ENCODE measurements at places on chromosomes 16 and 17.

DNA sequence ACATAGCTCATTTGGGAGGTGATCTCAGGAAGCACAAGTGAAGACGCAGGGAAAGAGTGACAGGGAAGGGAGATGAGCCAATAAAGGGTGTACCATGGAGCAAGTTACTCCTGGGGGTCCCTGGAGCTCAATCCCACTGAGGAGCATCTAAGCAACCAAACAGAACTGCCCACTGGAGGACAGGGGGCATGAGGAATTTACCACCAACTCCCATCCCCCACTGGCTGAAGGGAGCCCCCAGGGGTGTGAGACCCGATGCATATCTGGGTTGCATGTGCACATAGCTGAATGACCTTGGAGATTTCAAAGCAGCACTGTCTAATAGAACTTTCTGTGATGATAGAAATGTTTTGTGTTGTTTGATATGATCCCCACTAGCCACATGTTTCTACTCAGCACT lies 29.6 kb downstream of the C16orf82 start:
- peak; percentile 8 for DNase-seq

GRCh38 chr16:68369697-68370580 lies 59.1 kb downstream of the PRMT7 start:
- DNase-seq: no peak

DNA sequence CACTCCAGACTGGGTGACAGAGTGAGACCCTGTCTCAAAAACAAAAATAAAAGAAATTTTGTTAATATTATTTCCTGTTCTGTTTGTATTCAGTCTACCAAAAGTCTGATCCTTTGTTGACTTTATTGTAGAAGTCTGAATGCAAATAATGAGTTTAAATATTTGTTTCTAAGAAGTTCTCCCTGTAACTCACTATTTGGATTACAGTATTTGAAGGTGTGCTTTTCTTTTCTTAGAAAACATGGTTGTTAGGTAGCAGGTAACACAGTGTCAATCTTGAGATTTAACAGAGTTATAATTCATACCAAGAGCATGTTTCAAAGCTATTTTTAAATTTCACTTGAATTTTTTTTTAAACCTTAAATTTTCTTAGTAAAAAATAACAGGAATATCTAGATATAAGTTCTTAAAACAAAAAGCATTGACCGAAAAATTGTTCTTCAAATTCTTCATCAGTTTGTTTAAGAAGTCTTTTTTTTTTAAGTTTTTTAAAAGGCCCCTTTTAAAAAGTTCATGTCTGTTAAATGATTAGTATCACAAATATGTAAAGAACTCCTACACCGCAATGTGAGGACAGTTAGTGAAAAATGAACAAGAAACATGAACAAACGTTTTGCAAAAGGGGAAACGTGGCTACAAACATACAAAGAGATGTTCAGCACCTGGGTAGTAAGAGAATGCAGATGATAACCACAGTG lies 35.0 kb downstream of the GAN start:
- no peak for DNase-seq

DNA sequence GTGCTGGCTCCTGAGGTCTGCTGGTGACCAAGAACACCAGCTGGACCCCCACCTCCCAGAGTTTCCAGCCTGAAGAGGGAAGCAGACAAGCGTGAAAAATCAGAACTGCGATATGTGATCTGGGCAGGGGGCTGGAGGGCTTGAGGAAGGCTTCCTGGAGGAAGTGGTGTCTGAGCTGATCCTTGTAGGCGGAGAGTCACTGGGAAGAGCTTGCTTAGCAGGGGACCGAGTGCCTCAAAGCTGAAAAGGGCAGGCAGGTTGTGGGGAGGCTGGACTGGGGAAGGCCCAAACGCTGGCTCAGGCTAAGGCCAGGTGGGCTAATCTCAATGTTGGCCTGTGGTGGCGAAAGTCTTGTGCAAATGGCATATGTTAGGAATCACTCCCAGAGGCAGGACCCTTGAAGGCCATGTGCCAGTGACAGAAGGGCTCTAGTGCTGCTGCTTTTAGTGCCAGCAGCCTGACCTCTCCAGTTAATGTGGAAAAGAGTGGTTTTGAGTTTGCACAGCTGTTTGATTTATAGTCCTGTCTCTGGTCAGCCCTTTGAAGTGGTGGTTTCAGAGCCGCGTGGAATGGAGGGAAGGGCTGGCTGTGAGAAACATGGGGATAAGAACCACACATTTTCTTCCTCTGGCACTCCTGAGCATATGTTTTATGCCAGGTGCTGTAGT lies 85.3 kb upstream of the LGALS9 start:
- DNase-seq: no peak

GRCh38 chr16:87490096-87490798 lies 2.6 kb downstream of the ZCCHC14 start:
- DNase-seq: no peak

- no peak for DNase-seq
Measured at GRCh38 chr16:26128296-26128695, 436.5 kb downstream of the HS3ST4 start.
